Placental pericyte (primary cell): ENCODE measurements at places on chromosomes 6 and 20. TPM values are rescaled to one million over a fixed set of nuclear protein-coding genes. Genes with fewer than 3 reads are reported as not detected.

C20orf144 gene
- 0.14 and 0.22 TPM in 2 replicates for total RNA-seq

CCN6 gene
- total RNA-seq: not detected in 2 replicates

PLA2G7 gene
- 0.14 TPM in 1 of 2 replicates, not detected in the other for total RNA-seq

RNF114 gene
- total RNA-seq: 103 and 146 TPM in 2 replicates

SAMD3 gene
- 9.6 and 21.0 TPM in 2 replicates for total RNA-seq

FOXA2 gene
- total RNA-seq: under 0.01 and 5.0 TPM in 2 replicates

FAM229B gene
- 4.4 and 8.4 TPM in 2 replicates for total RNA-seq

SYTL3 gene
- total RNA-seq: 1.5 and 3.1 TPM in 2 replicates

MDFI gene
- total RNA-seq: 0.14 and 0.22 TPM in 2 replicates

SH3BGRL2 gene
- total RNA-seq: 0.22 and 1.6 TPM in 2 replicates

GHRH gene
- total RNA-seq: not detected in 2 replicates

ZBTB12 gene
- 1.4 and 2.8 TPM in 2 replicates for total RNA-seq

MBOAT1 gene
- total RNA-seq: 2.2 and 10.2 TPM in 2 replicates

LY86 gene
- total RNA-seq: not detected in 2 replicates

GNRH2 gene
- total RNA-seq: 0.29 TPM in 1 of 2 replicates, not detected in the other
